Fibroblast of lung (primary cell): ENCODE measurements at places on chromosomes 11 and 22. TPM values are rescaled to one million over a fixed set of nuclear protein-coding genes. Genes with fewer than 3 reads are reported as not detected.

DNA sequence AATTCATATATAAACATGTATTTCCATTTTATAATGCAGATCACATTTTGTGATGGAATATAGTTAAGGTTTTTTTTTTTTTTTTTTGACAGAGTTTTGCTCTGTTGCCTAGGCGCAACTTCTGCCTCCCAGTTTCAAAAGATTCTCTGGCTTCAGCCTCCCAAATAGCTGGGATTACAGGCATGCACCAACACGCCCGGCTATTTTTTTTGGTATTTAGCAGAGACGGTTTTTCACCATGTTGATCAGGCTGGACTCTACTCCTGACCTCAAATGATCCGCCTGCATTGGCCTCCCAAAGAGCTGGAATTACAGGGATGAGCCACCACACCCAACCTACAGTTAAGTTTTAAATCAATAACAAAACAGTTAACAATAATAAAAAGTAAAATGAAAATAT, 18.8 kb downstream of the XKR3 start:
- H3K27me3 ChIP-seq = no peaks in the 10 kb centered on the region
- no peaks in the 10 kb centered on the region for H3K4me1 ChIP-seq
- H3K36me3 ChIP-seq = no peaks in the 10 kb centered on the region
- DNase-seq = no peak
- H3K4me3 ChIP-seq = no peak overlapping the region

Gene DDX25
- total RNA-seq = not detected in 2 replicates

- DNase-seq = no peak
- peaks cover 26% of the 10 kb centered on the region for H3K36me3 ChIP-seq
- no peak overlapping the region for H3K4me3 ChIP-seq
- no peak overlapping the region for H3K27ac ChIP-seq
- H3K4me1 ChIP-seq = peaks cover 6% of the 10 kb centered on the region
Observed at GRCh38 chr11:12249590-12250260, 127.6 kb upstream of the PARVA start.

DNA sequence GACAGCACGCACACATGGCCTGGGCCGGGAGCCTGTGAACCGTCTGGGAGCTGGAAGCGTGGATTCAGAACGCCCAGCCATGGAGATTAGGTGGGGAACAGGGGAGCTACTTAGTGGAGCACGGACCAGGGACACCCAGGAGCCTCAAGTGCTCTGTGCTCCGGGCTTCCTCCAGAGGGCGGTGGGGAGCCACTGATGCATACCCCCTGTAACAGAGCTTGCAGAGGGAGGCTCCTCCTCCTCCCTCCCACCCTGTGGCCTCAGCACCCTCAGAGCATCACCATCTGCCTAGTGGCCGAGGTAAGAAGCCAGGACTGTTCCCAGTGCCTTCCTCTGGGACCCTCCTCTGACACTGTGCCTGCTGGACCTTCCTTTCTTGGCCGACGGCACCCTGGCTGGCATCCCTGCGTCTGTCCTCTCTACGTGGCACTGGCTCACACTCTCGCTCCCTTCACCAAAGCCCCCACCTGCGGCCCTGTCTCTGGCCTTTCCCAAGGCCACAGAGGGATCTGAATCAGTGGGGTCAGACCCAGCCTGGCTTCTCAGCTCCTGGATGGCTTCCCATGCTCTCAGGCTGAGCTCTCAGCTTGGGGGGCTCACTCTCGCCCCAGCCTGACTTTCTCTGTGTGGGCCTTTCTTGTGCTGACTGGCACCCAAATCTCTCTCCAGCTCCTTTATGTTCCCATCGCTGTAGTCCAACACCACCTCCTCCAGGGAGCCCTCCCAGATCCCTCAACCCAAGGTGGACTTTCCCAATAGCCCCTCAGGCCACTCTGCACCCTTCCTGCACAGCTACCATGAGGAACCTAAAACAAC, 780.9 kb downstream of the BRD1 start:
- DNase-seq = no peak
- H3K27me3 ChIP-seq = no peaks in the 10 kb centered on the region
- no peak overlapping the region for H3K27ac ChIP-seq

DNA sequence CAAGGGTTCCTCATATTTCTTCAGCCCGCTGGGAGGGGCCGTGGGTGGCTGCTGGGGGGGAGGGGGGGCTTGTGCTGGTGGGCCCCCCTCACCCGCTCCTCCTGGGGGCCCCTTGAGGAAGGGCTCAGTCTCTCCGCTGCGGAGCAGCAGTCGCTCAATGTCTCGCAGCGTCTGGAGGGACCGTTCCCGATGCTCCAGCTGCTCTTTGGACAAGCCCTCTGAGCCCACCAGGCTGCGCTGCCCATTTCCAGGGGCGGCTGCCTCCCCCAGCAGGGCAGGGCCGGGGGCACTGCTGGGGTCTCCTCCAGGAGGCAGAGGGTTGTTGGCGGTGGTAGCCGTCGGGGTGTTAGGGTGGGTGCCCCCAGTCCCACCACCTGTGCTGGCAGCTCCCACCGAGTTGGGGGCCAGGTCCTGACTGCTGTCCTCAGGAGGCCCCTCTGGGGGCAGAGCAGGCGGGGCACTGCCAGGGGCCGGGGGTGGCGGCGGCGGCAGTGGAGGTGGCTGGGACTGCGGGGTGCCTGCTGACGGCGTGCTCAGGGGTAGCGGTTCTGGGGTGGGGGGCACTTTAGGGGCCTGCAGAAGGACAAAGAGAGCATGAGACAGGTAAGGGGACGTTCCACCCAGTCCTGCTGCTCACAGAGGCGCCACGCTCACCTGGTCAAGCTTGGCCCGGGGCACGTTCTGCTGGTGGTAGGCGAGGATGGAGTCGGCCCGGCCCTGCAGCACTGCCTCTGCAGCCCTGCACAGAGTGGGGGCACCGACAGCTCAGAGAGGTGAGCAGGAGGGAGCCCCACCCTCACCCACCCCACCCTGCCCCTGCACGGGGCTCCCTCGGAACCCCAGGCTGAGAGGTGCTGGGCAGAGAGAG, 18.9 kb downstream of the CXCR5 start:
- no peak for DNase-seq
- H3K4me1 ChIP-seq = peaks cover 9% of the 10 kb centered on the region
- no peak overlapping the region for H3K27ac ChIP-seq
- H3K27me3 ChIP-seq = no peaks in the 10 kb centered on the region
- peaks cover 43% of the 10 kb centered on the region for H3K36me3 ChIP-seq
- H3K4me3 ChIP-seq = no peak overlapping the region

- H3K27me3 ChIP-seq = no peaks in the 10 kb centered on the region
- H3K4me3 ChIP-seq = no peak overlapping the region
- H3K27ac ChIP-seq = no peak overlapping the region
- DNase-seq = no peak
- H3K4me1 ChIP-seq = peaks cover 2% of the 10 kb centered on the region
Observed at GRCh38 chr11:129281471-129282415, 89.6 kb upstream of the ARHGAP32 start.

Gene GLYATL1
- total RNA-seq = 0.33 TPM in 1 of 2 replicates, not detected in the other

DNA sequence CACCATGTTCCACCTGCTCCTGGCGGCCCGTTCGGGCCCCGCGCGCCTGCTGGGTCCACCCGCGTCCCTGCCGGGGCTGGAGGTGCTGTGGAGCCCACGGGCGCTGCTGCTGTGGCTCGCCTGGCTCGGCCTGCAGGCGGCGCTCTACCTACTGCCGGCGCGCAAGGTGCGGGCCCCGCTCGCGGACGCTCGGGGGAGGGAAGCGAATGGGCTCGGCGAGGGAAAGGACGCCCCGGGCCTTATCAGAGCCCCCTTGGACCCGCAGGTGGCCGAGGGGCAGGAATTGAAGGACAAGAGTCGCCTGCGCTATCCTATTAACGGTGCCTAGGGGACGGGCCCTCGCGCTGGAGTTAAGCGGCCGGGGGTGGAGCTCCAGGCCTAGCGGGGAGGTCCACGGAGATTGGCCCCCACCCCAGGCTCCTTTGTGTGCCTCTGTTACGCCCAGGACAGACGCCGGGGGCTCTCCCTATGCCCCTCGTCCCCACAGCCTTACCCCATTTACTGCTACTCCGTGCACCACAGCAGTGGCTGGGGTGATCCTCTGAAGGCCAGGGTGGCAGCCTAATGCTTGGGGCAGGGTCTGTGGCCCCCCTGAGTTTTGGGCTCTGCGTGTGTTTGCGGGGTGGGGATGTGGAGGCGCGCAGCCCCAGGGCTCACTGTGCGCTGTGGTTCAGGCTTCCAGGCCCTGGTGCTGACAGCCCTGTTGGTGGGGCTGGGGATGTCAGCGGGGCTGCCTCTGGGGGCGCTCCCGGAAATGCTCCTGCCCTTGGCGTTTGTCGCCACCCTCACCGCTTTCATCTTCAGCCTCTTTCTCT, 1.1 kb downstream of the TM7SF2 start:
- H3K27me3 ChIP-seq = no peaks in the 10 kb centered on the region
- H3K4me3 ChIP-seq = peak overlapping the region; percentile 59
- DNase-seq = peak; percentile 44
- H3K36me3 ChIP-seq = peaks cover 13% of the 10 kb centered on the region
- H3K27ac ChIP-seq = peak overlapping the region; percentile 10

Gene MYO18B
- total RNA-seq = under 0.01 and 0.17 TPM in 2 replicates

- H3K27me3 ChIP-seq = no peaks in the 10 kb centered on the region
- no peaks in the 10 kb centered on the region for H3K36me3 ChIP-seq
- H3K4me1 ChIP-seq = peaks cover 14% of the 10 kb centered on the region
- no peak overlapping the region for H3K4me3 ChIP-seq
Observed at GRCh38 chr11:111530091-111530490, 10.4 kb upstream of the LAYN start.

Gene RIC3
- not detected in 2 replicates for total RNA-seq

Gene TP53AIP1
- not detected in 2 replicates for total RNA-seq

Gene RIMBP3B
- total RNA-seq = under 0.01 TPM in 2 replicates

Gene NRXN2
- total RNA-seq = under 0.01 and 0.26 TPM in 2 replicates

DNA sequence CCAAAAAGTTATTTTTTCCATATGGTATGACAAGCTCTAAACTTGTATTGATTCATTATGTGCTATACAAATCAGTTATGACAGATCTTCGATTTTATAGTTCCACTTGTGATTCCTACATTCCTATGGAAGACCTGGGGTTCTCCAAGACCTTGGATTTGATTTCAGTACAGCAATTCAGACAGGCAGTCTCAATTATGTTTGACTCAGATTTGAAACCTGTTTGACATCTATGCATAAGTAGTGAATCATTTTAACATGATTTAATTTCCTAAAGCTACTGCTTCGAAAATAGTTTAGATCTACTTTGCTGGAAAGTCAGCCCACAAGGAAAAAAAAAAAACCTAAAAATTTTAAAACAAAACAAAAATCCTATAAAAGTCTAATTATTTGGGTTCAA, 820.4 kb downstream of the LUZP2 start:
- no peak overlapping the region for H3K4me3 ChIP-seq
- H3K4me1 ChIP-seq = no peaks in the 10 kb centered on the region
- peak; percentile 0 for DNase-seq
- no peak overlapping the region for H3K27ac ChIP-seq

DNA sequence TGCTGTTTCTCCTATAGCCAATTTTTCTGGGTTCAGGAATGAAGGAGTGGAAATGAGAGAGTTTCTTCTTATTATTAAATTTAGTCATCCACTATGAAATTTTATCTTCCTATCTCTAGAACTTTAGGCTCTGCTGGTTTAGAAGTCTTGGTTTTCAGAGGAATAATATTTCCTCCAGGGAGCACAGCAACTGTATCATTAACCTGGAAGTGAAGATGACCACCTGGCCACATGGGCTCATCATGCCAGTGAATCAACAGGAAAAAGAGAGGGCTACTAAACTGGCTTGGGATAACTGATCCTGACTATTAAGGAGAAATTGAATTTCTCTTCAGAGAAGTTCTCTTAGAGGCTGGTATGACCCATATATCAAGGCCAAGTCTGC, 44.4 kb downstream of the ADM start:
- no peaks in the 10 kb centered on the region for H3K27me3 ChIP-seq
- H3K4me1 ChIP-seq = peaks cover 23% of the 10 kb centered on the region
- H3K27ac ChIP-seq = no peak overlapping the region
- no peak for DNase-seq

Gene RGL4
- total RNA-seq = not detected in 2 replicates

GRCh38 chr11:46315033-46315738, 32.1 kb upstream of the DGKZ start:
- H3K27me3 ChIP-seq = no peaks in the 10 kb centered on the region
- H3K27ac ChIP-seq = no peak overlapping the region
- peak; percentile 75 for DNase-seq
- no peak overlapping the region for H3K4me3 ChIP-seq
- no peaks in the 10 kb centered on the region for H3K4me1 ChIP-seq
- H3K36me3 ChIP-seq = peaks cover 50% of the 10 kb centered on the region

DNA sequence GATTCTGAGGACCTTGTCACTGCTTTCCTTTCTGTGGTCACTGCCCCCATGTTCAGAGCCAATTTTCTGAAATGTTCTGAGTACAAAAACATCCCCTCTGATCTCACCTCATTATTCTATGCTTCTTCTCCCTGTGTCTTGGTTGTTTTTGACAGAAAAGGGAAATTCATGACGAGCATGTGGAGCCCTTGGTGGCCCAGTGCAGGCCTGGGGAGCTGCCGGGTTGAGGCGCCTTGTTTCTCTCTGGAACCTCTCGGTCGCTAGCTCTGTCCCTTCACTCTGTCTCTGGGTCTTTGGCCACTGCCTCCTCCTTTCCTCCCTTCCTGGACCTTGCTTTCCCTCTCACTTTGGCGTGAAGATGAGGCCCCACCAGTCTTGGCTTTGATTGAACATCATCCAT, 63.0 kb upstream of the THY1 start:
- H3K27me3 ChIP-seq = peaks cover 17% of the 10 kb centered on the region
- DNase-seq = no peak
- H3K27ac ChIP-seq = no peak overlapping the region
- H3K4me1 ChIP-seq = peaks cover 2% of the 10 kb centered on the region
- H3K36me3 ChIP-seq = no peaks in the 10 kb centered on the region
- no peak overlapping the region for H3K4me3 ChIP-seq

DNA sequence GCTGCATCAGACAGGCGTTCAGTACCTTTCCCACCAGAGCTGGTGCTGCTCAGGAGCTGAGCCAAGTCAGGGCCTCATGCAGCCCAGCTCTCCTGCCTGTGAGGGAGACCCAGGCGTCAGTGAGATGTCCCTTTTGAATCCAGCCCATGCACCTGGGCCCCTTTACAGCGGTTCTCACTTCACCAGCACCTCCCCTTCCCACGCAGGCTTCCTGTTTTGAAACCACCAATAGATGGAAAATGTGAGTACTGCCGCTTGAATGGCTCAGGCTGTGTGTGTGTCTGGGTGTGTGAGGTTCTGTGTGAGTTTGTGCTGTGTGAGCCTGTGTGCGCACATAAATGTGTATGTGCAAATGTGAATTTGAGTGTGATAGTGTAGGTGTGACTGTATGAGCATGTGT, 88.4 kb downstream of the UBASH3B start:
- H3K36me3 ChIP-seq = no peaks in the 10 kb centered on the region
- DNase-seq = no peak
- H3K27ac ChIP-seq = no peak overlapping the region
- no peaks in the 10 kb centered on the region for H3K27me3 ChIP-seq
- no peak overlapping the region for H3K4me3 ChIP-seq

GRCh38 chr11:73334384-73335203, 26.5 kb downstream of the ARHGEF17 start:
- peak; percentile 89 for DNase-seq
- H3K27me3 ChIP-seq = no peaks in the 10 kb centered on the region
- peak overlapping the region; percentile 87 for H3K27ac ChIP-seq

GRCh38 chr11:86873573-86874083, 73.3 kb downstream of the PRSS23 start:
- H3K36me3 ChIP-seq = no peaks in the 10 kb centered on the region
- H3K27ac ChIP-seq = no peak overlapping the region
- no peaks in the 10 kb centered on the region for H3K4me1 ChIP-seq
- no peak for DNase-seq
- no peak overlapping the region for H3K4me3 ChIP-seq
- no peaks in the 10 kb centered on the region for H3K27me3 ChIP-seq
